ENCODE measurements at places on chromosomes 12 and 14. TPM values are rescaled to one million over a fixed set of nuclear protein-coding genes. Genes with fewer than 3 reads are reported as not detected.

The TDRD9 gene
- polyA plus RNA-seq: 2.3 TPM

- DNase-seq: no peak
These were observed 606.0 kb downstream of the KCNH5 start for GRCh38 chr14:62439210-62439609.

GRCh38 chr12:113858841-113859386 is 107.2 kb downstream of the RBM19 start:
- DNase-seq: no peak

GRCh38 chr14:34964977-34965764 is 17.6 kb upstream of the SRP54 start:
- DNase-seq: no peak

The SLC25A21 gene
- polyA plus RNA-seq: 2.7 TPM

DNA sequence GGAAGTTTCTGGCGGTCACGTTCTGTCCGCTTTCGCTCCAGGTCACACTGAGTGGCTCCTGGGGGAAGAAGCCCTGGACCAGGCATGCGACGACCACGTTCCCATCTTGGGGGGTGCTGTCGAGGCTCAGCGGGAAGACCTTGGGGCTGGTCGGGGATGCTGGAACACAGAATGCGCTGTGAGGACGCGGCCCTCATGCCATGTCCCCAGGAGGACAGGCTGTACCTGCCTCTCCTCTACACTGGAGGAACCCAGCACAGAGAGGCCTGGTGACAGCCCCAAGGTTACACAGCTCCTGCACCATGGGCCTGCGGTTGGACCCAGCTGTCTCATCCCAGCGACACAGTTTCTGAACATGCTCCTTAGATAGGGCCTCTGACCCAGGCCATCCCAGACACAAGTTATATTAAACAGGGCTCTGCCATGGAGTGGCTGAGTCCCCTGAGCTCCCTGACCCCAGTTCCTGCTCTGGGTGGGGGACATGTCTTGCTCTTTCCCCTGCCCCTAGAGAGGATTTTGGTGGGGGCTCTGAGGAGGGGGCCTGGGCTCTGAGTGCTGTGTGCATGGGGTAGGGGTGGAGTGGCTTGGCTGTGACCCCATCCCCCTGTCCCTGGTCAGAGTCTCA is 62.0 kb downstream of the TMEM121 start:
- DNase-seq: no peak
